ENCODE measurements at places on chromosomes 7 and 10. TPM values are rescaled to one million over a fixed set of nuclear protein-coding genes. Genes with fewer than 3 reads are reported as not detected.

DNA sequence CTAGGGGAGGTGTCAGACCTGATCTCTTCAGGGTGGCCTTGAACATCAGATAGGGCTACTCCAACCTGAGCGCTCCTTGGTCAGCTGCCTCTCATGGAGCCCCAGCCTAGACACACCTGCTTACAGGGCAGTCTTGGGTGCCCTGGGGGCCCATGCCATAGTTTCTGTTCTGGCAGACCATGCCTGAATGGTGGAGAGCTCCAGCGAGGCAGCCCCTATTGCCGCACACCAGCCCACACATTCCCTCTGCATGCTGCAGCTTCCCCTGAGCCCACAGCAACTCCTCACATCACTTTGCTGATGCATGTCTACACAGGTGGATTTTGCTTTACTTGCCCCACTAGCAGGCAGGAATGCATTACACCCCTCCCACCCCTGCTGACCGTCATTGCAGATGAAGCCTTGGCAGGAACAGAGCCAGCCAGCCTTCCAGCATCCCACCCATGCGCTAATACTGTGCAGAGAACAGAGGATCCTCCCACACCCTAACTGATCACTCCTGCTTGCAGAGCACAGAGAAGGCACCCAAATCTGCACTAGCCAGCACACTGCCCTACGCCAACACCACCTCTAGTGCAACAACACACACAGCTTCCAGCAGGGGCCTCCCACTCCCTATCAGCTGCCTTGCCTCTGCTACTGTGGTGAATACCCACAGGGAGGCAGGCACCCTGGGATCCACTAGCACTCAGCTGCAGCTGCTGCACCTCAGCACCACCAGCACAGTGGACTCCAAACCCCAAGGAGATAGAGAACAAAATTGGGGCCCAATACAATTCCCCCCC, 43.0 kb upstream of the GRM3 start:
- no peak for DNase-seq

DNA sequence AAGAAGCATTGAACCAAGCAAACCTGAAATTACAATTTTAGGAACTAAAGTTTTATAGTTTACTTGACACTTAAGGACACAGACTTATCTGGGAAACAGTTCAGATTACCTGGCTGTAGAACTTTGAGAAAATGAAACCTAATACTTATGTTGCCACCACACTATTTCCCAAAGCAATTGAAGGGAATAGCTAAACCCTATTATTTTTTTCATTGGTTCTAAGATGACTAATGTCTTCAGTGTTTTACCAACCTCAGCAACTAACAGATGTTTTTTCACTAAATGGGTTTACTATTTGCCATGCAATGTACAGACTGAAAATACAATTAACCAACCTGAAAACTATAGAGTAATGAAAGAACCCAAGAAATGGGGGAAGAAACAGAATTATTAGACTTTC, 689.6 kb downstream of the SORCS1 start:
- no peak for DNase-seq

GRCh38 chr7:26200038-26200443, 505 bp downstream of the HNRNPA2B1 start:
- peak; percentile 57 for DNase-seq

- no peak for DNase-seq
Observed at GRCh38 chr10:47195274-47195885, 104.6 kb upstream of the GDF10 start.

GRCh38 chr10:10332786-10333185, 684.9 kb upstream of the CELF2 start:
- no peak for DNase-seq

- peak; percentile 99 for DNase-seq
Observed at GRCh38 chr7:112481833-112482670, 1.3 kb downstream of the LSMEM1 start.

The TBXAS1 gene
- total RNA-seq: 5.3 TPM

The VWC2 gene
- not detected for total RNA-seq

The GALNT17 gene
- total RNA-seq: not detected

GRCh38 chr10:117439243-117439912, 64.1 kb upstream of the PDZD8 start:
- peak; percentile 64 for DNase-seq

The ACTL6B gene
- total RNA-seq: not detected

The FZD8 gene
- total RNA-seq: 5.1 TPM

DNA sequence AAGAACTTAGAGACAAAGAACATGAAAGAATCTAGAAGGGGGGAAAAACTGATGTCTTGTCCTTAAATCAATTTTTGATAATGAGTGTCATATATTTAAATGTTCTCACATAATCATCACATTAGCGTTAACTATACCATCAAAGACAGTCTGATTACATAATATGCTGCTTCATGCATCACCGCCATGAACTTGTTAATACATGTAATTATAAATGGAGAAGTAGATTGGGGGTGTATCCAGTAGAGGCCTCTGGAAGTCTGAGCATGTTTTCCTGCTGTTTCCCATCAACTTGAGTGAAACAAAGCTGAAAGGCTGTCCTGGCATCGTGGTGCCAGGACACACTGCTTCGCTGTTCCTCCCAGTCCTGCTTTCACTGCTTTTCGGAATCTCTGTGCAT, 48.2 kb downstream of the PRLHR start:
- DNase-seq: no peak

The ABCB1 gene
- total RNA-seq: 5.6 TPM

DNA sequence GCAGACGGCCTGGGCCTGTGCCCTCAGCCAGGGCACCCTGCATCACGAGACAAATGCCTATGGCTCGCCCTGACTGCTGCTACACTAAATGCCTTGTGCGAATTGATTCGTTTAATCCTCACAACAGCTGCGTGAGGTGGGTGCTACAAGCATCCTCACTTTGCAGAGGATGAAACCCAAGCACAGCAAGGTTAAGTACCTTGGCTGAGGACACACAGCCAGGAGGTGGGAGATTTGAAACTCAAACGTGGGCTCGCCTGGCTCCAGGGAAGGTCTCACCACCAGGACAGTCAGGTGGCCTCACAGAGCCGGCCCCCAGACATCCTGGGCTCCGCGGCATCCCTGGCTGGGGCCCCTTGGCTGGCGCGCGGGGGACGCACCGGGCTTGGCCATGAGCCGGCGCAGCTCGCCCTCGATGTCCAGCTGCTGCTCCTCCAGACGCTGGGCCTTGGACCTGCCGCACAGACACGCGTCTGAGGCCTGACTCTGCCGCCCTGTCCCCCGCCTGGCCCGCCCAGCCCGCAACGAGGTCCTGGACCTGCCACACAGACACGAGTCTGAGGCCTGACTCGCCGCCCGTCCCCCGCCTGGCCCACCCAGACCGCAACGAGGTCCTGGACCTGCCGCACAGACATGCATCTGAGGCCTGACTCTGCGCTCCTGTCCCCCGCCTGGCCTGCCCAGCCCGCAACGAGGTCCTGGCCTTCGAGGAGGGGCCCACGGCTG, 22.0 kb downstream of the MICALL2 start:
- DNase-seq: no peak
